Renal cortex interstitium (tissue), 15 donors: ENCODE measurements at places on chromosomes 7 and 10. TPM values are rescaled to one million over a fixed set of nuclear protein-coding genes. Genes with fewer than 3 reads are reported as not detected.

The CPXM2 gene
- polyA plus RNA-seq: 7.4 TPM

The MXI1 gene
- 41.5 TPM for polyA plus RNA-seq

The RPP30 gene
- 50.6 TPM for polyA plus RNA-seq

The GPR15LG gene
- 0.17 TPM for polyA plus RNA-seq

The SPDYE1 gene
- 0.40 TPM for polyA plus RNA-seq

The TFEC gene
- polyA plus RNA-seq: 25.3 TPM

The FFAR4 gene
- polyA plus RNA-seq: not detected

The NPC1L1 gene
- 2.5 TPM for polyA plus RNA-seq

The NEUROD6 gene
- 0.14 TPM for polyA plus RNA-seq

The VCL gene
- 132 TPM for polyA plus RNA-seq

The GRM8 gene
- polyA plus RNA-seq: 8.1 TPM

The RAMP3 gene
- polyA plus RNA-seq: 9.5 TPM

The IDI2 gene
- polyA plus RNA-seq: not detected

The GIMAP6 gene
- polyA plus RNA-seq: 16.3 TPM

The CRHR2 gene
- not detected for polyA plus RNA-seq

The OR13A1 gene
- 0.15 TPM for polyA plus RNA-seq

The CDK14 gene
- polyA plus RNA-seq: 33.7 TPM

The LIPF gene
- polyA plus RNA-seq: 0.22 TPM

The MEOX2 gene
- 0.67 TPM for polyA plus RNA-seq

The CUZD1 gene
- polyA plus RNA-seq: 1.7 TPM

The CYP2C9 gene
- 2.6 TPM for polyA plus RNA-seq

The ERV3-1 gene
- 28.8 TPM for polyA plus RNA-seq

The ZC3HAV1 gene
- 27.6 TPM for polyA plus RNA-seq

The ZNF775 gene
- polyA plus RNA-seq: 3.8 TPM

The DDC gene
- polyA plus RNA-seq: 86.3 TPM

The RNF32 gene
- 3.7 TPM for polyA plus RNA-seq

The ZYX gene
- polyA plus RNA-seq: 96.0 TPM

The CASTOR2 gene
- 8.9 TPM for polyA plus RNA-seq

The ASZ1 gene
- polyA plus RNA-seq: not detected

The TMEM236 gene
- 0.34 TPM for polyA plus RNA-seq

The ADCY1 gene
- 3.6 TPM for polyA plus RNA-seq

The CTNNA3 gene
- polyA plus RNA-seq: 4.3 TPM

The SMNDC1 gene
- 52.1 TPM for polyA plus RNA-seq
